ENCODE measurements at places on chromosomes 3 and 15. TPM values are rescaled to one million over a fixed set of nuclear protein-coding genes. Genes with fewer than 3 reads are reported as not detected.
A peak's percentile ranks its signal among the peaks of the same experiment; 100 is the strongest.

Gene CCDC80
- total RNA-seq = 171 TPM

Gene MITF
- total RNA-seq = 81.9 TPM

Gene IL17RD
- 9.6 TPM for total RNA-seq

Gene SLC12A1
- not detected for total RNA-seq

Gene P2RY1
- 11.2 TPM for total RNA-seq

Gene SERPINI2
- 0.41 TPM for total RNA-seq

Gene SMCO1
- total RNA-seq = 73.0 TPM

Gene CCDC39
- total RNA-seq = not detected

Gene MORC1
- not detected for total RNA-seq

Gene KLHL24
- total RNA-seq = 217 TPM

Gene LSMEM2
- total RNA-seq = 27.7 TPM

Gene IL17RB
- 0.47 TPM for total RNA-seq

Gene VGLL3
- total RNA-seq = 4.0 TPM

GRCh38 chr3:168216851-168217250 lies 121.1 kb upstream of the GOLIM4 start:
- DNase-seq = no peak

DNA sequence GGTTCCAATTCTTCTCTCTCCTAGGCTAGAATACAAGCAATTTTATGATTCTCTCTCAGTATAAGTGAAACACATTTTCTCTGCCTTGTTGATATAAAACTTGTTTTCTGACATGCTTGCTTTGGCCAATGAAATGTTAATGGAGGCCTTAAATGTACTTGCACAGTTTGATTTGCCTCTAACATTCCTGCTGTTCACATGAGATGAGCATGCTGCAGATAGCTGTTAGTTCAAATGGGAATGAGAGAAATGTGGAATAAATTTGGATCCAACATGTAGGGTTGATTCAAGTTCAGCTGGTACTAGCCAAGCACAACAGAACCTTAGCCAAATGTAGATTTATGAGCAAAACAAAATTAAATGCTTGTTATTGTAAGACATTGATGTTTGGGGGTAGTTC lies 32.6 kb upstream of the FHIT start:
- DNase-seq = no peak

DNA sequence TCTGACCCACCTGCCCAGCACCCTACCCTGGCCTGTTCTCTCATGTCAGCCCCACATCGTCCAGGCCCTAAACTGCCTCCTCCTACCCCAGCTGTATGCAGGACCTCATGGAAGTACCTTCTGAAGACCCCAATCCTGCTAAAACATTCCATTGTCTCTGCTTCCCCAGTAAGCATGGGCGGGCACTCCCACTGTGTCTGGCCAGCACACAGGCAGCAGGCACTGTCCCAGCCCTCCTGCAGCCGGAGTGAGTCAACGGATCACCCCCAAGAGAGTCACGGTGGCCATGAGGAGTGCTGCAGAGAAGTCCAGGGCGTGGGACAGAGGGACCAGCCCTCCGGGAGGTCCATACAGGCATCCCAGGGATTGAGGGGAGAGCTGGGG lies 36.4 kb upstream of the SLCO2A1 start:
- no peak for DNase-seq

GRCh38 chr3:112776000-112776399 lies 70.7 kb downstream of the CD200R1L start:
- no peak for DNase-seq

- DNase-seq = peak; percentile 59
Observed at GRCh38 chr15:45458746-45459403, 63.7 kb downstream of the SLC30A4 start.

DNA sequence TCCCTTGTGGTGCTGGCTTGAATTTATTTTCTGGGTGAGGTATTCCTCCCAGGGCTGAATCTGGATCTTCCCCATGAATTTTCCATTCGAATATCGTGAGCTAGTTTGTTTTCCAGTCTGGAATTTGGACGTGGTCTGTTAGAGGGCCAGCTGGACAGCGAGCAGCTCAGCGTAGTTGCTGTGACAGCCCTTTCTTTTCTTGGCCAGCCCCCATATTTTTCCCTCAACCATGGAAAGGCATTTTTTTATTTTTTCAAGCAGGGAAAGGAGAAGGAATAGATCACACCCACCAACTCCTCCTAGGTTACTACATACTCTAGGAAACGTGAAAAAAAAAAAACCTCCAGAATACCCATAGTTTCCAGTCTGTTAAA lies 152.0 kb downstream of the KLHL25 start:
- peak; percentile 64 for DNase-seq

GRCh38 chr15:39110336-39110735 lies 470.5 kb upstream of the THBS1 start:
- no peak for DNase-seq

DNA sequence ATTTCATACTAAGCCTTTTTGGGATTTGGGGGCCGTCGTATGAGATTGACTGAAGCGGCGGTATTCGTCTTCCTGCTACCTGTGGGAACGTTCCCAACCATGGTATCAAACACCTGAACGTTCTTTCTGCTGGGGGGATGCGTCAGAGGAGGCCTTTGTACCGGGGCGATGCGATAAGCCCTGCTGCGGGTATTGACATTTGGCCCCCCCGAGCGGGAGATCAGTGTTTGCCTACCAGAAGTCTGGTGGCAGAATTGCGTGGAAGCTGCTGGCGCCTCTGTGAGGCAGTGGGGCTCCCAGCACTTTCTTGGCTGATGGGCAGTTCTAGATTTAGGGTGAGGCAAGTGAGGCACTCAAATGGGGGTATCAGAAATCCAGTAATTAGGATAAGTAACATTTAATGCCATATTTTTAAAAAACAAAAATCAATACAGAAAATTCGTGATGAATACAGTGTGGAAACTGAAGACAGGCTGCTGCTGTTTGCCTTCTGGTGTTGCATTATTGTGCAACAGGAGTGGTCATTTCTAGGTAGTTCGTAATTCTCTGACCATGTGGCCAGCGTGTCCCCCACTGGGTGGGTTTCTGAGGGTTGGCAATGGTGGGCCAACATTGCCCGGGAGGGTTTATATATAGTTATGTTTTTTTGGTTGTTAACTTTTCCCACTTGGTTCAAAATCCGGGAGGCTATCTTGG lies 12.7 kb downstream of the TRPM1 start:
- DNase-seq = no peak

- DNase-seq = no peak
Observed at GRCh38 chr15:90991587-90992285, 2.6 kb downstream of the PRC1 start.

DNA sequence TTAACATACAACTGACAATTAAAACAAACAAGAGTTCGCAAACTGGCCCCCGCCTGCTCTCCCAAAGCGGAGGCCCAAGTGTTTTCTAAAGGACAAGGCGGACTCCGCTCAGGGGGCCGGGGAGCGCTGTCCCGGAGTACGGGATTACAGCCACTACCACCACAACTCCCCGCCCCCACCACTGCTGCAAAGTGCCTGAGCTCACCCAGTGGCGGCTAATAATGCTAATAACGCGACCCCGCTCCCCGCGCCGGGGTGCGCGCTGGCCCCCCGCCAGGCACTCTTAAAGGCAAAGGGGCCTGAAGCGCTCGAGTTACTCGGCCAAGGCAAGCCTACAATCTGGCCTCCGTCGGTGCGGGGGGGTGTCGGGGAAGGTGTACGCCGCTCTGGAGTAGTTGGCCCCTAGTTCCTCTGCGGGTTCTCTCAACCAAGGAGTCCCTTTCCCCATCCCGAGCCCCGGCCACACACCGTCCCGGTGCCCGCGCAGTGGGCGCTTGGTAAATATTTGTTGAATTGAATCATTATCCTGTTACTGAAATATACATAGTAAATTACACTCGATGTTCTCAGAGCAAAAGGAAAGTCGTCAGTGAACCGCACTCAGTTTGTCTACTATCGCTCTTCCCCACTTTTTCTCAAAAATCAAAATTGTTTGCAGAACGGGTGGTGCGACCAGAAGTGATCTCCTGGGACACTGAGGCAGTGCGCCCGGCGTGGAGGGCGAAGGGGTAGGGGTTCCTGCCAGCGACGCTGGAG lies 827 bp downstream of the WNT5A start:
- peak; percentile 70 for DNase-seq

DNA sequence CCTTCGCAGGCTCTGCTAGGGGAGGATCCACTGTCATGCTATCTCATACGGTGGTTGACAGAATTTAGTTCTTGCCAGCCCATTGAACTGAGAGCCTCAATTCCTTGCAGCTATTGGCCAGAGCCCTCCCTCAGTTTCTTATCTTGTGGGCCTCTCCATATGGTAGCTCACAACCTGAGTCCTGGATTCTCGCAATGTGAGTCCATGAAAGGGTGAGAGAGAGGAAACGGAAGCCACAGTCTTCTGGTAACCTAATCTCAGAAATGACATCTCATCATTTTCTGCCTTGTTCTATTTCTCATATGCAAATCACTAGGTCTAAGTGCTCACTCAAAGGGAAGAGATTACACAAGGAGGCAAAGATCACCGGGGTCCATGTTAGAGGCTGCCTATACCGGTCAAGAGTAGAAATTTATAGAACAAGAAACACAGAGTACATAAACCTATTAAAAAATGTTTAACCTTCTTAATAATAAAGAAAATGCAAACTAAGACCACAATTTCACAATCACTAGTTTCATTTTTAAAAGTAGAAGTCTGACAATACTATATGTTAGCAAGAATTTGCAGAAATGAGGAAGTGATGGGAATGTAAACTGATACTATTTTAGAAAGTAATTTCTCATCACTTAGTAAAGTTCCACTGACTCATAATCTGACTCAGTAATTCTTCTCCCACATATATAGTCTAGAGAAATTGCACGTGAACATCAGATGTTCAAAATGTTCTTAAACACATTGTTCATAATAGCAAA lies 378.4 kb upstream of the AGTR1 start:
- DNase-seq = no peak

GRCh38 chr15:52511084-52511483 lies 17.6 kb downstream of the MYO5A start:
- no peak for DNase-seq

DNA sequence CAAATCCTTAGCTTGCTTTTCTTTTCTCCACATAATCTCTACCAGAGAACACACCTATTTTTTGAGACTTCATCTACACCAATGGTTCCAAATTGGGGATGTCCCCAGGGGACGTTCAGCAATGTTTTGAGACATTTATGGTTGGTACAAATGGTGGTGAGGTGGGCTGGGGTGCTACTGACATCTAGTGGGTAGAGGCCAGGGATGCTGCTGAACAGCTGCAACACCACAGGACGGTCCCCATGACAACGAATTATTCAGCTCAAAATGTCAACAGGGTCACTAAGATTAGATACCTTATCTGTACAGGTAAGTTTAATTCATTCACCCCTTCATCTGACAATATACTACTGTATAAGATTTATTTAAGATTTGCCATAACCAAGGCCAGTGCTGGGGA lies 14.4 kb downstream of the GK5 start:
- no peak for DNase-seq

DNA sequence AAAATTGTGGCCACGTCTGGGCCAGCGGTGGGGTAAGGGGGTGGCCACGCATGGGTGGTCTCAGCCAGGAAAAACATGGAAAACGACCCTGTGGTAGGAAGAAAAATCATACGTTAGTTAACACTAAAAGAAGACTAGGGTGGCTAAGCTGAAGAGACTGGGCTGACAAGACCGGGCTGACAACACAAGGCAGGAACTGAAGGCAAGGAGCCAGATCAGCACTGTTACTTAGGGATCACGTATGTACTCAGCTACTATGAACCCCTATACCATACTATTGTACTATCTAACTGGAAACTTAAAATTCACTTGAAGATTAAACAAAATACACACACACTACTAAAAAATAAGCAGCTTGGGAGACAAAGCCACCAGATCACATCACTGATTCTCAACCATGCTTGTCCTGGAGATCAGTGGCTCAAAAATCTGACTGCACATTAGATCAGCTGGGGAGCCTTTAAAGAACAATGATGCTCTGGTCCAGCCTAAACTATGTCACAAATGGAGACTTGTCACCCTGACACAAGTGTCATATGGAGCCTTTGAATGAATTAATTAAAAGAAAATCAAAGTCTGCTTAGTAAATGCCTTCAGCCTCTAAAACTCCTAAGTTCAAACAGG lies 442.2 kb downstream of the SHQ1 start:
- DNase-seq = no peak

GRCh38 chr15:62153228-62153627 lies 11.9 kb downstream of the C2CD4B start:
- no peak for DNase-seq

- no peak for DNase-seq
Observed at GRCh38 chr3:15096046-15096445, 2.9 kb downstream of the RBSN start.

GRCh38 chr3:10485380-10485779 lies 20.0 kb downstream of the ATP2B2 start:
- DNase-seq = no peak

DNA sequence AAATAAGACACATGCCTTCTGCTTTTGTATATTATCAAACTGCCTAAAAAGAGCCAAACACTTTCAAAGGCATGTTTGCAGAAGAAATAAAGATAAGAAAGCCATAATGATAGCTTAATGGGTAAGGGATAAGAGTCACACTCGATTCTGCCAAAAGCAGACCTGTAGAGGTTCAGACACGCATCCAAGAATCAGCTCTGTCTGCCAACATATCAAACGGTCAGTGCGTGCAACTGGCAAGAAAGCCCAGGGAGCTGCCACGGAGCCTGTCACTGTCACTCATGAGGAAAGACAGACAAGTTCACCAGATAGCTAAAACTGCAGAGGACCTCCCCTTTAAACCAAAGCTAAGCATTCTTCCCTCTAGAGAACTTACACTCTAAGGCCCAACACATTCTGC lies 23.2 kb downstream of the DCP1A start:
- DNase-seq = peak; percentile 52

GRCh38 chr3:156635034-156635433 lies 39.4 kb upstream of the TIPARP start:
- DNase-seq = no peak

DNA sequence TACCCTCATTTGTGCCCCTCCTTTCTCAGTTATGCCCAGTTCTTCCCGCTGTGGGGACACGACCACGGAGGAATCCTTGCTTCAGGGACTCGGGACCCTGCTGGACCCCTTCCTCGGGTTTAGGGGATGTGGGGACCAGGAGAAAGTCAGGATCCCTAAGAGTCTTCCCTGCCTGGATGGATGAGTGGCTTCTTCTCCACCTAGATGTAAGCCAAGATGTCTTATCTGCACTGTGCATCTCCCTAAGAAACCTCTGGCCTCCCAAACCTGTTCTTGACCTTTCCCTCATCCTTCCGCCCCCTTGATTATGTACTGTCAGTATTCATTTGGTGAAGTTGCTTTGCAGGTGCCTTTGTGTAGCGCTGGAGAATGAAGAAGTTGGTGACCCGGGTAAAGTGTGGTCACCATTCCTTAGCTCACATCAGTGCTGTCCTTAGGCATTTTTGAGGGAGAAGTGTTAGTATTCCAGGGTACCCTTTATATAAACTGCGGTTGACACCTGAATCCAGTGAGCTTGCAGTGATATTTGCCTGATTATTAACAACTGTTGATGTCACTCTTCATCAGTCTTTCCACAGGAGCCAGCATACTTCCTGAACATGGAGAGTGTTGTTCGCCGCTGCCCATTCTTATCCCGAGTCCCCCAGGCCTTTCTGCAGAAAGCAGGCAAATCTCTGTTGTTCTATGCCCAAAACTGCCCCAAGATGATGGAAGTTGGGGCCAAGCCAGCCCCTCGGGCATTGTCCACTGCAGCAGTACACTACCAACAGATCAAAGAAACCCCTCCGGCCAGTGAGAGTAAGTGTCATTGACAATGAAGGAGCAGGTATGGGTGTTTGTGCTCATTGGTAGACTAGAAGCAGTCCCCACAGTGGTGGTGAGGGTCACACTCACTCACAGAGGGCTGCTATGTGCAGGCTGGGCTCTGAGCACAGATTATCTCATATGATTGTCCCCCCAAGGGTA lies 966 bp downstream of the ALAS1 start:
- DNase-seq = no peak
